ENCODE measurements at places on chromosomes 7 and 10. TPM values are rescaled to one million over a fixed set of nuclear protein-coding genes. Genes with fewer than 3 reads are reported as not detected.

Gene PDGFA
- total RNA-seq: 40.6 TPM

Gene SPDYE5
- total RNA-seq: not detected

Gene HECW1
- total RNA-seq: 0.11 TPM

Gene CD36
- 155 TPM for total RNA-seq

Gene VSTM4
- total RNA-seq: 10.9 TPM

Gene AKR1C8
- total RNA-seq: 0.46 TPM

Gene NODAL
- not detected for total RNA-seq

- no peak for DNase-seq
- H3K4me1 ChIP-seq: peaks cover 6% of the 10 kb centered on the region
- H3K4me3 ChIP-seq: no peak overlapping the region
- no peak overlapping the region for H3K27ac ChIP-seq
Observed at GRCh38 chr7:92251181-92251580, 5.4 kb downstream of the ANKIB1 start.

- H3K4me3 ChIP-seq: no peak overlapping the region
- no peak for DNase-seq
- H3K27me3 ChIP-seq: no peaks in the 10 kb centered on the region
- H3K4me1 ChIP-seq: peaks cover 3% of the 10 kb centered on the region
- no peaks in the 10 kb centered on the region for H3K36me3 ChIP-seq
Observed at GRCh38 chr10:71613877-71614276, 105.7 kb downstream of the C10orf105 start.

DNA sequence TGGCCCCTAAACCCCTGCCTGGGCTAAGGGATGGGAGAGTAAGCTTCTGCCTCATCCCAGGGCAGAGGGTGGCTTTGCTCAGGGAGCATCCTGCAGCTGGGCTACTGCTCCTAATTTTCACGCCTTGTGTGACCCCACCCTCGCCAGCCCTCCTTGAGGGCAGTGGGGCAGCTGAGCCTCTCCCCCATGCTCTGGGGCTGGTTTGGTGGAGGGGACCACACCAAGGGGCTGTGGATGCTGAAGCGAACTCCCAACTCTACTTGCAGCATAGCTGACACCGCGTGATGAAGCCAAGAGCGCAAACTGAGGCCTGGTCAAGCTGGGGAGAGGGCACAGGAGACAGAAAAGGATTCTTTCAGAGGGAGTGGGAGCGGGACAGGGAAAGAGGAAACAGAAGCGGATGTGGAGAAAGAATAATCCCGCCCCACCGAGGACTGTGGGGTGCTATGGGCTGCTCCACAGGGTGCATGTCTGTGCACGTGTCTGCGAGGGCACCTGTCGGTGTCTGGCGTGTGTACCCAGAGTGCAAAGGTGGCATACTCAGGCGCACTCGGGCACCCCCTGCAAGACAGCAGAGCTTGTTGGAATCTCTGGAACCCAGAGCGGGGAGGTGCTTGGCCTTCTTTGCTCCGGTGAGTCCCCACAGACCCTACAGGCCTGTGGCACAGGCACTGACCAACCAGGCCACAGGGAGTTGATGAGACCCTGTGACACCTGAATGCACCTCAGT, 19.4 kb upstream of the RASGEF1A start:
- DNase-seq: no peak
- peaks cover 13% of the 10 kb centered on the region for H3K27me3 ChIP-seq
- no peaks in the 10 kb centered on the region for H3K4me1 ChIP-seq
- no peaks in the 10 kb centered on the region for H3K36me3 ChIP-seq
- no peak overlapping the region for H3K4me3 ChIP-seq

GRCh38 chr7:68697796-68698280, 900.4 kb upstream of the AUTS2 start:
- no peak for DNase-seq
- peak overlapping the region; percentile 8 for H3K4me3 ChIP-seq
- H3K27me3 ChIP-seq: no peaks in the 10 kb centered on the region
- no peaks in the 10 kb centered on the region for H3K36me3 ChIP-seq
- no peaks in the 10 kb centered on the region for H3K4me1 ChIP-seq

DNA sequence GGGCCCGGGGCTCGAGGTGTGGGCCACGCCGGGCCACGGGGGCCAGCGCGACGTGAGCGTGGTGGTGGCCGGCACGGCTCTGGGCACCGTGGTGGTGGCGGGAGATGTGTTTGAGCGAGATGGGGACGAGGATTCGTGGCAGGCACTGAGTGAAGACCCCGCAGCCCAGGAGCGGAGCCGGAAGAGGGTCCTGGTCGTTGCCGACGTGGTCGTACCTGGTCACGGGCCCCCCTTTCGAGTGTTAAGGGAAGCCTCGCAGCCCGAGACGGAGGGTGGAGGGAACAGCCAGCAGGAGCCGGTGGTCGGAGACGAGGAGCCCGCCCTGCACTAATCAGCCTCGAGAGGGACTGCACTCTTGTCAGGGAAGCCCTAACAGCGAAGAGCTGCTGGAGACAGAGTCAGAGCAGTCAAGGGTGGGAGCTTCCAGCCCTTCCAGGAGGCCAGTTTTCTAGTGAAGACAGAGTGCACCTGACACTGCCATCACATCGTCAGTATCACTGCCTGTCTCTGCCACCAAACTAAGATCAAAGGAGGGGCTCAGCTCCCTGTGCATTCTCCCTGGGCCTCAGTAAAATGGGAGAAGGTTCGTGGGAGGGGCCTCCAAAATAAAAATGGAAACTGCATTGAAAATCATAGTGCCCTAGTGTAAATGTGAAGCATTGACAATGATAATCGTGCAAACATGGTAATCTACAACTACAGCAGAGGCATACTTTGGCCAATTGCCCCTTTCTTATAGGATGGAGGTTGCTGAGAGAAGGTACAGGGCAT, 1.3 kb downstream of the MBLAC1 start:
- no peaks in the 10 kb centered on the region for H3K27me3 ChIP-seq
- H3K27ac ChIP-seq: peak overlapping the region; percentile 99
- no peaks in the 10 kb centered on the region for H3K36me3 ChIP-seq
- DNase-seq: peak; percentile 41
- peak overlapping the region; percentile 80 for H3K4me3 ChIP-seq

- no peaks in the 10 kb centered on the region for H3K4me1 ChIP-seq
- no peak overlapping the region for H3K4me3 ChIP-seq
- H3K36me3 ChIP-seq: no peaks in the 10 kb centered on the region
- DNase-seq: no peak
- H3K27ac ChIP-seq: no peak overlapping the region
Observed at GRCh38 chr7:128174386-128174785, 66.7 kb upstream of the LEP start.

GRCh38 chr10:132446661-132447445, 49.9 kb downstream of the PWWP2B start:
- peak; percentile 78 for DNase-seq
- H3K27me3 ChIP-seq: no peaks in the 10 kb centered on the region
- H3K36me3 ChIP-seq: no peaks in the 10 kb centered on the region
- no peak overlapping the region for H3K4me3 ChIP-seq

DNA sequence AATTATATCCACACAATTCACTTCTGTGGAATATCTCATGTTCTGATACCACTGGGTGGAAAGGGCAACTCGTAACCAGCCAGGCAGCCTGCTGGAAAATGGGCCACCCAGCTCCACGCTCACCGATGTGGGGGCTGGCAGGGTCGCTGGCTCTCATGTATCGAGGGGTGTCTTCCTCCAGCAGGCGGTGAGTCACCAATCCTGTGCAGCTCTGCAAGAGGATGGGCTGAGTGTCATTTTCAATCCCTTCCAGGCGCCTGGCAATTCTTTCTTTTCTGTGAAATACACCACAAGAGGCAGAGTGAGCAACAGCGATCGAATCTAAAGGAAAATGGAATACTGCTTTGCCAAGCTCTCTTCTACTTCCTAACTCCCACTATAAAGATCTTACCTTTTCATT, 80.1 kb downstream of the SVIL start:
- H3K27ac ChIP-seq: peak overlapping the region; percentile 14
- DNase-seq: no peak
- H3K27me3 ChIP-seq: no peaks in the 10 kb centered on the region
- no peak overlapping the region for H3K4me3 ChIP-seq

DNA sequence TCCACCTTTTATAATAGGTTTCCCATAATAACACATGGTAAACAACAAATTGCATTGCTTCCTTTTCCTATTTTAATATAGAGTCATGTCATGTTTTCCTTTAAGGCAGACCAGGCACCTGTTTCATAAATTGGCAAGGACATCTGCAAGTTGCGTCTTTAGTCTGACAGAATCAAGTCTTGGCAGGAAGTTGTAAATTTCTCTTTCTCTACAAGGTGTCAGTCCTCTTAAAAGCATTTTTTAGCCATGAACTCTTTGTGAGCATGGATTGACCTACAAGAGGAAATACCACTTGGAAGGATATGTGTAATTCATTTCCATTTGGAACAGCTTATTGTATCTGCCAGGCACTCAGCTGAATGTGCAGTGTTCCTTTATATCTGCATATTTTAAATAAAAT, 176.8 kb downstream of the PRKG1 start:
- H3K36me3 ChIP-seq: no peaks in the 10 kb centered on the region
- no peak overlapping the region for H3K4me3 ChIP-seq
- no peaks in the 10 kb centered on the region for H3K27me3 ChIP-seq
- no peaks in the 10 kb centered on the region for H3K4me1 ChIP-seq

DNA sequence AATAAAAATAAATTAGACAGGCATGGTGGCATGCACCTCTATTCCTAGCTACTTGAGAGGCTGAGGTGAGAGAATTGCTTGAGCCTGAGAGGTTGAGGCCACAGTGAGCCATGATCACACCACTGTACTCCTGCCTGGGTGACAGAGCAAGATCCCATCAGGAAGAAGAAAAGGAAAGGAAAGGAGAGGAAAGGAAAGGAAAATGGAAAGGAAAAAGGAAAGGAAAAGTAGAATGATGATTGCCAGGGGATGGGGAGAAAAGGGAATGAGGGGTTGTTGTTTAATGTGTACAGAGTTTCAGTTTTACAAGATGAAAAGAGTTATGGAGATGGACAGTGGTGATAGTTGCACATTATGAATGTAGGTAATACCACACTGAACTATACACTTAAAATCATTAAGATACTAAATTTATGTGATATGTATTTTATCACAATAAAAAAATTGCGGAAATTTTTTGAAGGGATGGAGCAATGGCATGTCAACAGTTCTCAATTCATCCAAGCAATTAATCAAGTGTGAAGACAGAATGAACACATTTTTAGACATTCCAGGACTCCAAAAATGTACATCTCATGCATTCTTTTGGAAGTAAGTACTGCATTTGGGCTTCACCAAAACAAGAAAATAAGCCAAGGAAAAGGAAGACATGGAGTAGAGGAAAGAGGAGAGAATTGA, 44.3 kb downstream of the IL6 start:
- H3K4me1 ChIP-seq: no peaks in the 10 kb centered on the region
- H3K27me3 ChIP-seq: no peaks in the 10 kb centered on the region
- H3K36me3 ChIP-seq: no peaks in the 10 kb centered on the region
- no peak for DNase-seq

- no peaks in the 10 kb centered on the region for H3K4me1 ChIP-seq
- no peaks in the 10 kb centered on the region for H3K27me3 ChIP-seq
- H3K4me3 ChIP-seq: no peak overlapping the region
- DNase-seq: no peak
Observed at GRCh38 chr7:132653366-132653930, 77.2 kb upstream of the PLXNA4 start.

DNA sequence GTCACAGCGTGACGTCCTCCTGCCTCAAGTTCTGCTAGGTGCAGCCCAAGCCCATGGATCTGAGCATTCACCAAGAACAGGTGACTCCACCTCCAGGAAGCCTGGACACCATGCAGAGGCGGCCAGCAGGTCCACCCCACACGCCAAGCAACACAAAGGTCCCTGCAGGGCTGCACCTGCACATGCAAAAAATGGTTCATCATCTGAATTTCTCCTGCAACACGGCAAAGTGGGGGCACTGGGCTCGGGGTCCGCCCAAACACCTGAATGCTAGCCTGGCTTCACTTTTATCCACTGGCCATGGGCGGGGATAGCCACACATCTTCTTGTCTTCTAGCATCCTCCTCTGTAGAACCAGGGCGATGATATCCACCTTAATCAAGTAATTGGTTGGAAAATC, 28.9 kb downstream of the CNPY1 start:
- no peak overlapping the region for H3K4me3 ChIP-seq
- no peaks in the 10 kb centered on the region for H3K4me1 ChIP-seq
- H3K27ac ChIP-seq: no peak overlapping the region
- no peaks in the 10 kb centered on the region for H3K36me3 ChIP-seq

DNA sequence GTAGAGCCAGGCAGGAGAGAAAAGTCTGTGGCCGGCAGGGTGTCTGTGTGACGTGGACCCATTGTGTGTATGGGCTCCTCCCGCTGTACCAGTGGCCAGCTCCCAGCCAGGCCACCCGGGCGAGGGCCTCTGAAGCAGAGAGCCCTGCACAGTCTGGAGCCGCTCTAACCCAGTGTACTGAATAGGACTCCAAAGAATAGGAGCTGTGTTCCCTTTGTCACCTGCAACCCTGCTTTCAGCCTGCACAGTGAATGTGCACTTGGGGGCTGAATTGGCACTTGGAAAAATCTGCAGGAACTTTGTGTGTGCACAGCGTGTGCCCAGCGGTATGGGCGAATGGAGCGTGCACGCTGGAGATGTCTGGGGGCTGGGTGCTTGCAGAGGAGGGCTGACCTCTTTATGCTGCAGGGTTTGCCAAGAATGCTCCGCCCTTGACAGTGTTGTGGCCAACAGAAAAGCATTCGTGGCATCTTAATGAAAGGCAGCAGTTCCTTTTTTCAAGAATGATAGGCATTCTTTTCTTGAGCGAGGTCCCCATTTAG, 216.2 kb downstream of the AUTS2 start:
- peaks cover 14% of the 10 kb centered on the region for H3K4me1 ChIP-seq
- no peak overlapping the region for H3K27ac ChIP-seq
- H3K27me3 ChIP-seq: no peaks in the 10 kb centered on the region
- peak; percentile 51 for DNase-seq
- no peaks in the 10 kb centered on the region for H3K36me3 ChIP-seq
- H3K4me3 ChIP-seq: no peak overlapping the region

- peaks cover 7% of the 10 kb centered on the region for H3K4me1 ChIP-seq
- H3K27ac ChIP-seq: peak overlapping the region; percentile 97
- H3K36me3 ChIP-seq: no peaks in the 10 kb centered on the region
- no peak overlapping the region for H3K4me3 ChIP-seq
- no peak for DNase-seq
- H3K27me3 ChIP-seq: no peaks in the 10 kb centered on the region
Observed at GRCh38 chr10:122116331-122116730, 127.4 kb downstream of the TACC2 start.

GRCh38 chr7:131919920-131920709, 363.7 kb upstream of the PODXL start:
- H3K4me3 ChIP-seq: no peak overlapping the region
- no peaks in the 10 kb centered on the region for H3K4me1 ChIP-seq
- H3K27me3 ChIP-seq: peaks cover 2% of the 10 kb centered on the region
- no peak for DNase-seq
